BJ (cell line): ENCODE measurements at places on chromosomes 7 and 10. TPM values are rescaled to one million over a fixed set of nuclear protein-coding genes. Genes with fewer than 3 reads are reported as not detected.
A peak's percentile ranks its signal among the peaks of the same experiment; 100 is the strongest.

GRCh38 chr7:68914006-68914405, 684.3 kb upstream of the AUTS2 start:
- no peak for DNase-seq

GRCh38 chr7:43764807-43765491, 6.5 kb downstream of the BLVRA start:
- peak; percentile 20 for DNase-seq

DNA sequence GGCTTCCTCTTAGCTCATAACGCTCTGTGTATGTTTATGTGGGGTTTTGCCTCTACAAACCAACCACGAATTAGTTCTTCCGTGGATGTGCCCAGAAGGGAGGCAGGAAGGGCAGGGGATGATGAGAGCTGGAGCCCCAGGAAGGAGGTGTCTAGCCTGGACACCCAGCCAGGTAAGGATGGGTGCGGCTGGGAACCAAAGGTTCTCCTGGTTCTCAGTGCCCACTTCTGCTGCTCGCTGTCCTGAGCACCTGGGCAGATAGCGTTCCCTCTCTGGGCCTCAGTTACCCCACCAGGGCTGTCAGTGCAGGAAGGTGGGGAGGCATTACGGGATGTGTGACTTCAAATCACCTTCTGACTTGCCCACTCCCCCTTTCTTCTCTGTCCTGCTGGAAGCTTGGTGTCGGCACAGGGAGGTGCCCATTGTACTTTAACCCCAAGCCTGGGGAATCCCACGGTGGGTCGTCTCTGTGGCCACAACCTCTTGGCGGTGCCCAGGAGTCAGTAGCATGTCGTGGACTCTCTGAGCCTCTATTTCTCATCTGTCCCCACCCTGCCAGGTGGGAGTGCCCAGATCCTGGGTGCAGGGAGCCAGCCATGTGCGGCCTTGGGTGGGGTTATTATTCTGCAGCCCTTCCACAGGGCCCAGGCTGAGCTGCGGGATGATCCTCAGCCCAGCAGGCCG, 18.7 kb upstream of the PCBD1 start:
- no peak for DNase-seq

- no peak for DNase-seq
Measured at GRCh38 chr7:90604383-90604782, 8.3 kb downstream of the CDK14 start.

DNA sequence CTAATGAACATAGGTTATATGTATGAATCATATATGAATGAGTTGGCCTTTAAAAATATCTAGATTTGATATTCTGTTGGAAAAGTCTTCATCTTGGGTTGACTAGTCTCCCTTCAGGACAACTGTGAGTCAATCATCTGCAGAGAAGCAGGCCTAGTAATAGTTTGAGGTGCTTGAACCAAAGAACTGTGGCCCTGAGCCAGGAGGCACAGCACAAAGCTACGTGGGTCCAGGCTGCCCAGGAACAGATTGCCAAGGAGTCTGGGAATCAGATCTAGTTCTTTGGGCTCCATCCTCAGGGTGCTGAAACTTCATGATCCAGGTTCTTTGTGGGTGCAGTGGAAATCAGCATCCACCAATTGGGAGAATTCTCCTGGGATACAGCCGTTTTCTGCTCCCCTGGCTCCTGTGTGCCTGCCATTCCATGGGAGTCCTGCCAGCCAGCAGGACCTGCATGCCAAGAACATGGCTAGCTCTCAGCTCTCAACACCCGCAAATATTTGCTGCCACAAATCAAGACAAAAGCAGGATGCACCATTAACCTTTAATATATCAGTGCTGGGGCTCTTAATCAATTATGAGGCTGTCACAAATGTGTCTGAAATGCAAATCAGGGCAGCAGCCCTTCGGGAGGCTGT, 709.0 kb downstream of the GRID1 start:
- no peak for DNase-seq

GRCh38 chr10:133100706-133101415, 13.1 kb downstream of the ADGRA1 start:
- no peak for DNase-seq

- DNase-seq, result no peak
Measured at GRCh38 chr10:44938956-44939355, 20.6 kb upstream of the RASSF4 start.

DNA sequence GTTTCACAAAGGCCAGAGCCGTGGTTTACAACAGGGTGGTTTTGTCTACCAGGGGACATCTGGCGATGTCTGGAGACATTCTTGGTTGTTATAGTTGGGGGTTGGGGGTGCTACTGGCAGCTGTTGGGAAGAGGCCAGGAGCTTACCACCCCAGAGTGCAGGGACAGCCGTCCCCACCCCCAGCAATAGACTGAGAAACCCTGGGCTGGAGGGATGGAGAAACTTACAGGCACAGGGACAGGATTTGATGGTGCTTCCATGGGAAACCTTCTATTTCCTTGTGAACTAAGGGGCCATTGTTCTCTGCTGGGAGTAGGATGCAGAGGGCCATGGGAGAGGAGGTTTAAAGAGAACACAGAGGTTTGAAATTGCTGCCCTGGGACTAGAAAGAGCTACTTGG, 10.9 kb downstream of the ADCK2 start:
- no peak for DNase-seq

GRCh38 chr7:101538596-101539459, 90.3 kb downstream of the MYL10 start:
- DNase-seq, result no peak

DNA sequence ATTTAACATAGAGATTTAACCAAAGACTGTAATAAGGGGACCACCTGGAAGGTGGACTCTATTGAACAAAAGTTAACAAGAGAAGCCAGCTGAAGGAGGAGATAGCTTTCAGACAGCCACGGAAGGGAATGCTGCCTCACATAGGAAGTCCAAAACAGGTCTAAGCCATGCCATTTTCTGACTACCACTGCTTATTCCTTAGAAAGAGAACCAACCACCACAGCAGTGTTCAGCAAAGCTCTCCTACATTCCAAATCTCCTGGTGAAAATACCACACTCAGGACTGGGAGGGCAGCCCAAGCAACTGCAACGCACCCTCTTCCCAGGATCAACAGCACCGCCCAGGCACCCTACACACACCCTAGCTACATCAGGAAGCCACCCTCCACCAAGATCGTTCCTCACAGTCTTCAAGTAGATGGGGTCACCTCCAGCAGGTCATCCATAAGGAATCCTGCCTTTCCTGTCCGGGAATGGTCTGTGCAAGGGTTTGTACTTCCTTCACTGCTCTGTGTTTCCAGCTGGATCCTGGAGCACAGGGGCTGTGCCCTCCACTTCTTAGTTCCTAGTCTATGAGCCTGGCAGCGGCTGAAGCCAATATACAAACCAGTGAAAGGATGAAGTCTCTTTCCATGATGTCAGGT, 2.5 kb downstream of the KIAA1549 start:
- no peak for DNase-seq

DNA sequence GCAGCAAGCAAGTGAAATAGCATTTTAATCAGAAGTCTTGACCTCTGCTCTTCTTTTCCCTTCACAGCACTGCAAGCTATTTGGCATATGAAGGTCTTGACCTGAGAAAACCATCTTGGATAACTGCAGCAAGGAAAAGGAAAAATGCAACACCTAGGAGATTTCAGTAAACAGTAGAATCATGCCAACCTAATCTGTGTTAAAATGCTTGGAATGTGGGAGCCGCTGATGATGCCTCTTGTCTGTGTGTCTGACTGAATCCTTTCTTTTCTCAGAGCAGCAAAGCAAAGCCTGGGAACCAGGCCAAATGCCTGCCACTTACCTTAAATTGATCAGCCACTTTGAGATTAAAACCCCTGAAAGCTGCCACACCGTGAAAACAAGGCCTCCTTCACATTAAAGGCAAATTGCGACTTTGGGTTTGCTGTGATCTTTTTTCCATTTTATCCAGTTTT, 80.4 kb upstream of the CDK6 start:
- DNase-seq, result peak; percentile 22

DNA sequence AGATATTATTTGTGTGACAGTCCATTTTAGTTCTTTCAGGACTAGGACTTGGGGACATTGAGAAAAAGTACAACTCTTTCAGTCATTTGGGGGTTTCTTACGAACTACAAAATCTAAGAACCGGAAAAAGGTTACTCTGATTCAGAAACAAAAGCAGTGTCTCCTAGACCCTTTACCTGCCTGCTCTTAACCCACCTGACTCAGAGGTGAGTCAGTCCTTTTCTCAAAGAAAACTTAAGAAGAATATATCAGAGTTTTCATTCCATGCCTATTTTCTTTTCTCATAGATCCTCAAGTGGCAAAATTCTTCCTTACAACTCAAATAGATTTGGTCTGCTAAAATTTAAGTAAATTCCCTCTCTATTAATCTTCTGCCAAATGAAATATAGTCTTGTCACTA, 114.9 kb upstream of the PTN start:
- DNase-seq, result no peak

DNA sequence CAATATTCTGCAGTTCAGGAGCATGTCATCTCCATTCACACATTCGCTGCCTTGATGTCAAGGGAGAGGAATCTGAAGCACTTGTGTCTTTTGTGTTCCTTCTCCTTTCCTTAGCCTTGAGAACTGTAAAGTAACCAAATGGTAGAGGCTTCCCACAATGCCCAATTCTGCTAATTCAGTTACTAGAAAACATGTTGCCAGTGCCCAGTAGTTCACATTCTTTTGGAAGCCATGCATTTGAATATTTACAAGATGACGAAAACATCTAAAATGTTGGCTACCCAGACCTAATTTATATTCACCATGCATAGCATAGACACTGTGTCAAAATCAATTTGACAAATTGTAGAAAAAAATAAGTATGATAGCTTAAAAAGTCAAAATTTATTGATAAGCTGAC, 852.7 kb upstream of the PHF14 start:
- DNase-seq, result no peak

DNA sequence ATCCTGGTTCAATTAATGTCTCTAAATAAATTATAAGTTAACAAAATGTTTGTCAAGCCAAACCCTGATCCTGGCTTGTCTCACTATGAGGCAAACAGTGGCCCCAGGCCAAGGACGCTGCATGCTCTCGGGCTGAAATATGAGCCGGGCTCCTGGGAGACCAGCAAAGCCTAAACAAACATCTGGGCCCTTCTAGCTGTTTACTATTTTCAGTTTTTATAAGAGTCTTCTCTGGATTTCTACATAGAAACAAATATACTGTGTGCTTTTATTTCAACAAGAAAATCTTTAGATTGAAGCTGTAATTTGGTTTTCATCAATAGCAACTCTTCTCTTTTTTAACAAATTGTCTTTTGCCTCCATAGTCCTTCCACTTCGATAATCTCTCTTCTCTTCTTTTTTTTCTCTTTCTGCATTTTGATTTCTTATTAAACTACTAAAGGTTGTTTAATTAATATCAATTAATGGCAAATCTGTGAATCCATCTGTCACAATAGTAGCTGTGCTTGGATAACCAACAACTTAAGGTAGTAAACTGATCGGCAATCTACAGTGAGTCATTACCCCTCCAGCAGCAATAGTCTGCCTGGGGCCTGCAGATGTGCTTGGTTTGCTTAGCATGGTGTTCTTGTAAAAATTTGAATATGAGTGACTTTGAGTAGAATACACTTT, 83.3 kb upstream of the DNAJC1 start:
- DNase-seq, result peak; percentile 28

- no peak for DNase-seq
Measured at GRCh38 chr10:114957673-114958072, 19.7 kb downstream of the TRUB1 start.

Gene CNPY1
- polyA plus RNA-seq, result not detected in 2 replicates

Gene OR13A1
- not detected in 2 replicates for polyA plus RNA-seq

Gene CLDN3
- not detected in 2 replicates for polyA plus RNA-seq

Gene PCDH15
- not detected in 2 replicates for polyA plus RNA-seq

Gene ANKRD30A
- not detected in 2 replicates for polyA plus RNA-seq
